NCI-H510A treated with DMSO at 0.1 percent for 48 hours (cell line): ENCODE measurements at places on chromosomes 11 and 22.

DNA sequence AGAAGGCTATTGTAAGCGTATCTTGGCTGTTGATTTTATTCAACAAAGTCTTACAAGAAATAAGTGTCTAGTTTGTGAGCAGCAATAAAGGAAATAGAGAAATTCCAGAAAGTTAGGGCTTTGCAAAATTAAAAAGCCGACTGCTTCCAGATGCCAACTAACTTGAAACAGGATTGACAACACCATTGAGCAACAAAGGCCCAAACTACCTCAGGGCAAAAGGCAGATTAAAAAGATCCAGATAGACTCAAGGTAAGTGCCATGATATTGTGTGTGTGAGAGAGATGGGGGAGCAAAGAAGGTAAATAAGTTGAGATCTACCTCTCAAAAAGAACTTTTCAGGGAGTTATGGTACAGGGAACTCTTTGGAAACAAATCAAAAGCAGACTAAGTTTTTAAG is 49.1 kb downstream of the PARVG start:
- DNase-seq = no peak

DNA sequence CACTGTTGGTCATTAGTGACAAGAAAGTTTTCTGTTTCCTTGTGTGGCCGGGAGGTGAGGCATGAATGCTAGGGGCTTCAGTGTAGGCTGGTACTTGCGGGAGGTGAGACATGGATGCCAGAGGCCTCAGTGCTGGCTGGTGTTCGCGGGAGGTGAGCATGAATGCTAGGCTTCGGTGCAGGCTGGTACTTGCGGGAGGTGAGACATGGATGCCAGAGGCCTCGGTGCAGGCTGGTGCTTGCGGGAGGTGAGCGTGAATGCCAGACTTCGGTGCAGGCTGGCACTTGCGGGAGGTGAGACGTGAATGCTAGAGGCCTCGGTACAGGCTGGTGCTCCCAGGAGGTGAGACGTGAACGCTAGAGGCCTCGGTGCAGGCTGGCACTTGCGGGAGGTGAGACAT is 48.4 kb downstream of the ANO1 start:
- no peak for DNase-seq

DNA sequence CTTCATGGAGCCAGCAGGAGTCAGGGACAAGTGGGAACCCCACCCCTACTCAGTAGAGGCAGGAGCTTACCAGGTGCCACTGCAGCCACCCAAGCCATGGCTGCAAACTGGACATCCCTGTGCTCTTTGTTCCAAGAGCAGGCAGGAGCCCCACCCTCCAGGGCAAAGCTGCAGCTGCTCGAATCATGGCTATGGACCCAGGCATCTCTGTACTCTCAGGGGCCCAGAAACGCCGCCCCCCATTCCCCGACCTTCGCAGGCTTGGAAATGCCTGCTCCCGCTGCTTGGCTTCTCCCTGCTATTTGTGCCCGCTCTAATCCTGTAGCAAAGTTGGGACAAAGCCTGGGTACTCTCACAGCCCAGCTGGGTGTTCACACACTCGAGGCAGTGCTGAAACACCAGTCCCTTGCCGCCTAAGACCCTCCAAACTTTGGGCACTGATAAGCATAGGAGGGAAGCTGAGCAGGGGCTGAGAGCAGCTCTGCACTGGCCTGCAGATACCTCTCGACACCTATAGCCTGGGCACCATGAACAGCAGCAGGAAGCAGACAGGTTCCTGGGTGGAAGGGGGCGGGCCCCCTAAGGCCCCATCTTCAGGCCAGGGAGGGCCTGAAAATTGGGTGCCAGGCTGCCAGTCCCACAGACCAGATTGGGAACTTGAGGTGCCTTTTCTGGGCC is 402.4 kb downstream of the LRRC4C start:
- DNase-seq = no peak

GRCh38 chr11:74672332-74672955 is 58.8 kb downstream of the CHRDL2 start:
- no peak for DNase-seq

- DNase-seq = no peak
These were observed 13.8 kb downstream of the SMARCB1 start for GRCh38 chr22:23800297-23801237.

DNA sequence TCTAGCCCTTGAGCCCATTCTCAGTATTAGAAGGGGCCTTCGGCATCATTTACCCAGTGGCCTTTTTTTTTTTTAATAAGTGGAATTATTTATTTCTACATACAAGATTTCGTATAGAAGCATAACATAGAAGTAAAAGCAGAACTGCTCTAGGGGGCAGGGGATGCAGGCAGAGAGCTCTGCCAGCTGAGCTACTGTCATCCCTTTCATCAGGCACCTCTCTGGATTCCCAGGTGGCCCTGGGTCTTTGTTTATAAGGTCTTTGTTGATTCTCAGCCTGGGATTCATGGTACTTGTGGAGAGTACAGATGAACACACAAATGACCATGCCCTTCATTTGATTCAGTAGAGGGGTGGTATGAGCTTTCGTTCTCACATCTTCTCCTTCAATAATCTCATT is 66.4 kb downstream of the GAB2 start:
- DNase-seq = peak; percentile 18

- no peak for DNase-seq
These were observed 26.9 kb downstream of the MRPL16 start for GRCh38 chr11:59783632-59784090.

DNA sequence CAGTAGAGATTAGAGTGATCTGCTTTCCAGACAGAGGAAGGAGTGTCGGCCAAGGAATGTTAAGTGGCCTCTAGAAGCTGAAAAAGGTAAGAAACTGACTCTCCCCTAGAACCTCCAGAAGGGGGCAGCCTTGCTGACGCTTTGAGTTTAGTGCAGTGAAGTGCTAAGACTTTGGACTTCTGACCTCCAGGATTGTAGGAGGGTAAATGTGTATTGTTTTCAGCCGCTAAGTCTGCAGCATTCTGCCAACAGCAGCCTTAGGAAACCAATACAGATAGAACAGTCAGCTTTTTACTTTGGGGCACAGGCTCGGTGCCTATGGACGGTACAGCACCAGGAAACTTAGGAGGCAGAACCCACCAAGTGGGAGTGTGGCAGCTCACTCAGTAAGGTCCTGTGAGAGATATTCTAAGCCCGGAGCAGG is 3.6 kb upstream of the TBC1D22A start:
- peak; percentile 51 for DNase-seq

GRCh38 chr22:19719050-19719482 is 4.3 kb upstream of the GP1BB start:
- DNase-seq = no peak

- no peak for DNase-seq
These were observed 54.3 kb downstream of the SPATA19 start for GRCh38 chr11:133790995-133791394.

- no peak for DNase-seq
These were observed 3.8 kb upstream of the CREB3L1 start for GRCh38 chr11:46273511-46274205.

GRCh38 chr11:66478729-66479393 is 1.4 kb upstream of the DPP3 start:
- DNase-seq = no peak

- DNase-seq = peak; percentile 85
These were observed at the start of gene BBOX1 for GRCh38 chr11:27040302-27041115. Gene BBOX1, plus strand, starts transcription at chr11:27040815. Its CDS starts 14,616 bp downstream, at chr11:27055431.

GRCh38 chr11:74019860-74020259 is 11.0 kb upstream of the UCP3 start:
- no peak for DNase-seq

GRCh38 chr11:134349109-134349801 is 17.5 kb downstream of the GLB1L2 start:
- DNase-seq = no peak

GRCh38 chr11:12991426-12991825 is 17.7 kb upstream of the RASSF10 start:
- no peak for DNase-seq

GRCh38 chr11:58938398-58938797 is 890 bp upstream of the GLYATL1 start:
- no peak for DNase-seq

DNA sequence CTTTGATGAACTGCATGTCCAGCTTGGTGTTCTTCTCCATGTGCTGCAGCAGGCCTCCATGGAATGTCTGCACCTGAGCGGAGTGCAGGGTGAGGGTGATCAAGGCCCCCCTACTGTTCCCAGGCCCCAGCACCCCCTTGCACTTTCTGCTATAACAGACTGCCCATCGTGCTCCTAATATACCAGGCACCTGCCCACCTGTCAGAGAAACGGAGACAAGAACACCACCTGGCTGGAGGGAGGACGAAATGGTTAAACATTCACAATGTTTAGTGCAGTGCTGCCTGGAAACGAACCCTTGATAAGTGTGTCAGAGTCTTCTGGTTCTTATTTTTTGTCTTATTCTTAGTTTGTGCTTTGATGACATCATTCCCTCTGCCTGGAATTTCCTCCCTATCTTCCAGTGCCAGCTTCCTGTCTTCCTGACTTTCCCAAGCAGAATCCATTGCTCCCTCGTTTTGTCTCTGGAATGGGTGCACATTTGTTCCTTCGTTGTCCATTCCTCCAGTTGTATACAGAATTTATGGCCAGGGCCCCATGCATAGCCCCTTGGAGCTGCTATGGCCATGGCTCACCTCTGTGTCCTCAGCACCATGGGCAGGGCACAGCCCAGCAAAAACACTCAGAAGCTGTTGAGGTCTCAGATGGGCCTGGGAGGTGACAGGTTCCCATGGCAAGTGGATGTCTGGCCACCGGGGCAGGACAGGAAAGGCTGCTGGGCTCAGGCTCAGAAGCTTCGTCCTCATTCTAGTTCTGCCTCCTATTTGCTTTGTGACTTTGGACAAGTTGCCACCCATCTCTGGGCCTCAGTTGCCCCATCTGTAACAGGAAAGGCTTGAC is 11.9 kb downstream of the BAIAP2L2 start:
- DNase-seq = no peak

DNA sequence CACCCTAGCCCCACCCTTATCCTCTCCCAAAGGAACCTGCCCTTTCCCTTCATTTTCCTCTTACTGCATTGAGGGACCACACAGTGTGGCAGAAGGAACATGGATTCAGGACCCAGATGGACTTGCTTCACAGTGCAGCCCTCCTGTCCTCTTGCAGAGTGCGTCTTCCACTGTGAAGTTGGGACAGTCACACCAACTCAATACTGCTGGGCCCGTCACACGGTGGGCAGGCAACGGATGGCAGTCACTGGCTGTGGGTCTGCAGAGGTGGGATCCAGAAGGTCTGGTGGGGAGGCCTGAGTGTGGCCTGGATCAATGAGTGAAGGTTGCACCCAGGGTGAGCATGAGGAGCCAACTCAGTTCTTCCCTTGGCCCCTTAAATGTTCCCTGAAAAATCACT is 129.9 kb upstream of the B3GAT1 start:
- no peak for DNase-seq

GRCh38 chr11:100861212-100861611 is 174.1 kb downstream of the ARHGAP42 start:
- no peak for DNase-seq

GRCh38 chr11:95230810-95231126 is 234 bp downstream of the SESN3 start:
- no peak for DNase-seq

- no peak for DNase-seq
These were observed 10.8 kb upstream of the CYP2R1 start for GRCh38 chr11:14902650-14903350.

DNA sequence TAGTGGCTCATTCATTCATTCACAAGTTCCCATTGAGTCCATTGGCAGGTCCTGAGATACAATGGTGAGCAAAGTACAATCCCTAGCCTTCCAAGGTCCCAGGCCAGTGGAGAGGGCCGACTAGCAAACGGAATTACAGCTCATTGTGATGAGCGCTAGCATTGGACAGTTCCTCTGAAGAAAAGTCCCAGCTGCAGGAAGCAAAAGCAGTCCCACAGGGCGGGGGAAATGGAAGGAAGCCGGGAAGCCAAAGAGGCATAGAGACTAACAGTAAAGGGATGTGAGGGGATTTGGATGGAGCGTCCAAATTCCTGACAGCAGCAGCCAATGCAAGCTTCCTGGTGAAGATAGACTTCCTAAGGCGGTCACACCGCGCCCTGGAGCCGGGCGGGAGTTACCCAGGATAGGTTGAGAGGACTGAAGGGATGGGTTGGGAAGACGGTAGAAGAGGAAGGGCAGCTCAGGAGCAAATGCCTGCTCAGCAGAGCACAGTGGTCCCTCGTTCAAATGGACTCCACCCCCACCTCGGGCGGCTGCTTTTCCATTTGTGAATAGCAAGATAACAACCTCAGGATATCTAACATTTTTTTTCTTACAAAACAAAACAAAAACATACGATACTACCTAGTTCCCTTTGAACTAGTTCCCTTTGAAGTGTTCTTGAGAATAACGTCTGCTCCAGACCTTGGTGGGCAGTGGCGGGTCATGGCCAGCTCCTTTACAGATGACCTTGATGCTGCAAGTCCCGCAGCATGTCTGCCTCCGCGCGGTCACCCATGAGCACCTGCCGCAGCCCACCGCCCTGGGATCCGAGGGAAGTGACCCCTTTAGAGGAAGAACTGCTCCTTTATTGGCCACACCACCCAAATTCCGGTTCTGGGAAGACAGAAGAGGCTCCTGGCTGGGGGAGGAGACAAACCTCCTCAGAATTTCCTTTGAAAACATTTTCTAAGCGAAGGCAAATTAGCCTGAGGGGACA is 132.9 kb downstream of the RASSF10 start:
- no peak for DNase-seq

DNA sequence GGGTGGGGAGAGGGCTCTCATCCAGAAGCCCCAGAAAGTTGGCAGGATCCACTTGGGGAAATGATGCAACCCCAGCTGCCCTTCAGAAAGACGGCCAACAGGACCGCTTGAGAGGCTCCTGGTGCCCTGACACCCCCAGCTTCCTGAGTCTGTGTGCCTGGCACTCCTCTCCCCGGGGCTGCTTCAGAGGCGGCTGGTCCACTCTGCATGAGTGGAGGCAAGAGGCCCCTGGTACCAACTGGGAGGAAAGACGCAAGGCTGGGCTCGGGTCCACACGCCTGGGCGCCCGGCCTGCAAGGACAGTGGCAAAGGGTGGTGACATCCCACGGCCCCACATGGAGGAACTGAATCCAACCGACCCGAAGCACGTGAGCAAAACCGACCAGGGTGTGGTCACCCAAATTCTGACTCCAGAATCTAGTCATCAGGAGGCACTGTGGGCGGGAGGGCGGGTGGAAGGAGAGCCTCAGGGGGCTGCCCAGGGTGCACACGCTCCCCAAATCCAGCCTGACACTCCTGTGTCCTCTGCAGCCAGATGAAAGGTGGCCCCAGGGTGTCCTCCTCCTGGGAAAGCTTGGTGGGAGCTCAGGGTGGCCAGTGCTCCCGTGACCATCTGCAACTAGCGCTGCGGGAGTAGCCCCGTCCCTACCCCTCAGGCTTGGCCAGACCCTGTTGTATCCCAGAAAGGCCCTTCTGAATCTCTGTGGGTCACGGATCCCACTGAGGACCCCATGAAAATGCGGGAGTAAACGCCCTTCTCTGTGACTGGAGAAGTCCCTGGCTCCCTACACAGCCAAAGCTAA is 3.7 kb downstream of the RNH1 start:
- DNase-seq = no peak

DNA sequence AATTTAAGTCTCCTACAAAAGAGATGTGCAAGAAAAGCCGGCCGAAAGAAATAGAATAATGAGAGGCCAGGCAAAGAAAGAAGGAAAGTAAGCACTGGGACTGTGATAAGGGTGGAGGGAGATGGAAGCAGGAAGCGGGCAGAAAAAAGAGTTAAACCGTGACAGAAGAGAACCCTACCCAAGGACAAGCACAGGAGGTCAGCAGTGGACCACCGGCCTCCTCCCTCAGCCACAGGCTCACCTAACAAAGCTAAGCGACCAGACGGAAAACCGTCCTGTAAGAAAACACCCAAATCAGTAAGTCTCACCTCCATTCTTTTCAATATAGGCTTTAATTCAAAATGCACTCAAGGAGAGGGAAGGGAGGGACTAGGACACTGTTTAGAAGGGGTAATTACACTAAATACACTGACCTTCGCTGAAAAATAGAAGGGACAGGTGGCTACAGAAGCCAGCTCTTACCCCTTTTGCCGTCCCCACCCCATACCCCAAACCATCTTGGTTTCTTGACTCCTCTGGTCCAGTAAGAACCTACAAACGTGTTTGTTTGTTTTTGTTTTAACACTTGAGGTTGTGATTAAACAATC is 1.9 kb downstream of the FAM181B start:
- DNase-seq = no peak
